ENCODE measurements at places on chromosomes 13 and 19. TPM values are rescaled to one million over a fixed set of nuclear protein-coding genes. Genes with fewer than 3 reads are reported as not detected.
A peak's percentile ranks its signal among the peaks of the same experiment; 100 is the strongest.

The CASP14 gene
- not detected for total RNA-seq

DNA sequence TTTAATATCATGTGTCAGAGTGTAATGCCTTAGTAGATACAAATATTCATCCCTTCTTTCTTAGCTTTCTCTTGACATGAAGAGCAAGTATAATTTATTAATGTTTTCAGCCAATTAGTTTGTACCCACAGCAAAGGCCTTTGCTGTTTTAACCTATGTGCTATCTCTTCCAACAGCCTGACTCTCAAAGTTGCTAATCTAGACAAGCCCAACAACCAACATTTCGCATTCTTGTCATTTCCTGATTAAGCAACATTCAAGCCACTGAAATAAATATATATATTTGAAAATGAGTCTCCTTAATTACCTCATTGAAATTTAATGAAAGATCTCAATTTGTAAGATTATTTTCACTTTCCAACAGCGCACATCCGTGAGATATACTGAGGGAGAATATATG, 18.5 kb downstream of the EPSTI1 start:
- H3K27ac ChIP-seq = no peak overlapping the region
- no peak overlapping the region for H3K4me3 ChIP-seq
- H3K27me3 ChIP-seq = no peaks in the 10 kb centered on the region
- peaks cover 14% of the 10 kb centered on the region for H3K36me3 ChIP-seq
- peaks cover 9% of the 10 kb centered on the region for H3K4me1 ChIP-seq

DNA sequence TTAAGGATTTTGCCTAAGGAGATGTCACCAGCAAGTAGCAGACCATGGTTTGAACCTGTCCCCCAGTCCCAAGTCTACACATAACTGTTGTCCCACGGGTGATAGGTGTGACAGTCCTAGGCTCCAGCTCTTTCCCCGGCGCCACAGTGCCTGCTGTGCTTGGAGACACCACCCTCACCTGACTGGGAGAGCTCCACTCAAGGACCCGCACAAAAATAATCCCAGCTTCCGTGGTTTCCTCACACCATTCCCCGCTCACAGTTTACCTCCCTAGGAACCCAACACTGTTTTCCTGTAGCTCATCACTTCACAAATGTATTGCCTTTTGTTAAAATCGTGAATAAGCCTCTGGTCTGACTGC, 19.8 kb upstream of the RASA3 start:
- peaks cover 4% of the 10 kb centered on the region for H3K36me3 ChIP-seq
- peak overlapping the region; percentile 39 for H3K27ac ChIP-seq
- no peak overlapping the region for H3K4me3 ChIP-seq

DNA sequence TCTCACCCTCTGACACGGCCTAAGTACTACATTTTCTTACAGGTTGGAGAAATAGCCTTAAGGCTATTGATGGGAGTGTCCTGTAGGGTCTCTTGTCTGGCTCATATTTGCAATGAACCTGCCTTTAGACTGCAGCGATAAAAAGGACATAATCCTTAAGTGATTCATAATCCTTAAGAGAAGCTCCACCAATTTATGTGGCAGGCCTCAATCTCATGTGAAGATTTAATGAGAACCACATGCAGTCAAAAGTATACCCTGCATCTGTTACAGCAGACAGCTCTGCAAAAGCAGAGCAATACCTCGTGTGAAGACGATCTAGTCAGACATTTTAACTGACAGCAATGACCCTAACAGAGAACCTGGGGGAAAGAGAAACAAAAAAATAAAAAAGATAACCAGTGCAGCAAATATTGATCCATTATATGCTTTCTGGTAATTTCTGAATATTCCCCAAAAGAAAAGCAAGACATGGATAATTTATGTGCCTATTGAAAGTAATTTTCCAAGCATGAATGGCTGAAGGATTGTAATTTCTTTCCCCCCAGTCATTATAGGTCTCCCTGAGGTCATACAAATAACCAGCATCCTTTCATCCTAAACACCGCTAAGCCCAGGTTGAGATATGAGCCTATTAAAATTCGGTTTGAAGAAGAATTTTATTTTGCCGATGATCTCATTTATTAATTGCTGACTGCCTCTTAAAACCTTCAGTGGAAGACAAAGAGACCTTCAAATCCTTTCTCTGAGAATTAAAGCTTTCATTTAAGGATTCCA, 321.8 kb upstream of the NBEA start:
- H3K4me1 ChIP-seq = no peaks in the 10 kb centered on the region
- no peak for DNase-seq
- H3K36me3 ChIP-seq = no peaks in the 10 kb centered on the region
- no peak overlapping the region for H3K27ac ChIP-seq
- no peaks in the 10 kb centered on the region for H3K27me3 ChIP-seq
- H3K4me3 ChIP-seq = no peak overlapping the region

The DPY19L3 gene
- total RNA-seq = 16.4 TPM

The IGFL1 gene
- not detected for total RNA-seq

GRCh38 chr13:94859278-94859691, 146.9 kb upstream of the SOX21 start:
- H3K4me3 ChIP-seq = no peak overlapping the region
- peaks cover 3% of the 10 kb centered on the region for H3K27me3 ChIP-seq
- no peak for DNase-seq
- no peaks in the 10 kb centered on the region for H3K36me3 ChIP-seq

The KLK14 gene
- total RNA-seq = 0.31 TPM

DNA sequence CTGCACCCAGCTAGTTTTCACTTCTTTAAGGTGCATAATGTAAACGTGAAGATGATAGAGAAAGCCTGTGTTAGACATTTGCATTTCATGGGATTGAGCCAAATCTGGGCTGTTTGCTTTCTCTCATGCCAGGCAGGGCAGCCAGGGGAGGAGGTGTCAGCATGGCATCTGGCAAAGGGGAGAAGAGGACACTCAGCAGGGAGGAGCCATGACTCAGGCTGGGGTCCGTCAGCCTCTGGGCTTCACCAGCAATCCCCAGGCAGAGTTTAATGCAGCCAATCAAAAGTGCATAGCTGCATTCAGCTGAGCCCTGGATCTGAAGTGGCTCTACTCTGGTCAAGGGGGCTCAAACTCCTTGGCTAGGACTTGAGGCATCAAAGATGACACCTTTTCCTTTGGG, 23.5 kb downstream of the EBPL start:
- H3K27me3 ChIP-seq = no peaks in the 10 kb centered on the region
- peaks cover 7% of the 10 kb centered on the region for H3K4me1 ChIP-seq

GRCh38 chr19:11737964-11738745, 591 bp downstream of the ZNF823 start:
- peaks cover 22% of the 10 kb centered on the region for H3K4me1 ChIP-seq
- no peaks in the 10 kb centered on the region for H3K27me3 ChIP-seq
- peak; percentile 47 for DNase-seq
- peak overlapping the region; percentile 99 for H3K4me3 ChIP-seq

The SIGLEC7 gene
- not detected for total RNA-seq

The KCNN1 gene
- total RNA-seq = 0.34 TPM

GRCh38 chr19:35767288-35768081, 7.9 kb upstream of the ARHGAP33 start:
- H3K27me3 ChIP-seq = no peaks in the 10 kb centered on the region
- no peaks in the 10 kb centered on the region for H3K4me1 ChIP-seq
- H3K36me3 ChIP-seq = peaks cover 4% of the 10 kb centered on the region
- H3K4me3 ChIP-seq = no peak overlapping the region
- no peak for DNase-seq
- no peak overlapping the region for H3K27ac ChIP-seq

DNA sequence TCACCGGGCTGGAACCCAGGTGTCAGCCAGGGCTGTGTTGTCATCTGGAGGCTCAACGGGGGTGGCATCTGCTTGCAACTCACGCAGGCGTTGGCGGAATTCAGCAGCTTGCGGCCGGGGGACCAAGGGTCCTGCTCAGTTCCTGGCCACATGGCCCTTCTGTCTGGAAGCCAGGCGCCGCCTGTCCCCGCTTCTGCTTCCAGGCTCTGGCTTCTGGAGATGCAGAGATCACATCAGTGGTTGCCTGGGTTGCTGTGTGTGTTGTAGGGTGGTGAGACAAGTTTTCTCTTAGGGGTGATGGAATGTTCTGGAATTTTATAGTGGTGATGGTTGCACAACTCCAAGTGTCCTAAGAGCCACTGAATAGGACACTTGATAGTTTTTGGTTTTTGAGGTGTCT, 5.0 kb downstream of the ADAT3 start:
- H3K27ac ChIP-seq = no peak overlapping the region
- peaks cover 23% of the 10 kb centered on the region for H3K4me1 ChIP-seq
- no peaks in the 10 kb centered on the region for H3K27me3 ChIP-seq
- no peak overlapping the region for H3K4me3 ChIP-seq
- H3K36me3 ChIP-seq = peaks cover 12% of the 10 kb centered on the region

DNA sequence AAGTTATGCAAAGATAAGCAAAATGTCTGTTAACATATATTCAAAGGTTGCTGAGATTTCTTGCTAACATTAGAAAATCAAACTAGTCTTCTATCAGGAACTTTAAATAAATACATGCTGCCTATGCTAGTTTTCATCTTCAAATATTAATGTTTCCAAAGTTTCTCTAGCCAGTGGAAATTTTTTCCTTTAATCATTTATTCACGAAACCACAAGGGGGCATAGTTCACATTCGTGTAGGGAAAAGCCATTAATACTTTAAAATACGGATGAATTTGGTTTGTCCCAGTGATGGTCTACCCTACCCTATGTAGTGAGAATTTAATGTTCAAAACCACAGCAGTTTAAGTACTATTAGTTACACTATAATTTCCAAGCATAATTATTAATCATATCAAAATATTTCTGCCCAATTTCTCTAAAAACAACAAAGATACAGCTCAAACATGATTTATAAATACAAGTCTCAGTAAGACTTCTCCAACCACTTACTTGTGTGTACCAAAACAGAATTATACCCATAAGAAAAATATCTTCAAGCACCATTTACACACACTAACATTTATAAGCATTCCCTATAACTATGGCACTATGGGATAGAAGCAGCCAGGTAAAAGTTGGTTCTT, 16.2 kb downstream of the NUFIP1 start:
- H3K4me1 ChIP-seq = no peaks in the 10 kb centered on the region
- H3K27ac ChIP-seq = no peak overlapping the region
- no peak for DNase-seq
- H3K4me3 ChIP-seq = no peak overlapping the region
- H3K36me3 ChIP-seq = peaks cover 8% of the 10 kb centered on the region
- no peaks in the 10 kb centered on the region for H3K27me3 ChIP-seq

The ZNF283 gene
- 5.6 TPM for total RNA-seq

- no peaks in the 10 kb centered on the region for H3K27me3 ChIP-seq
- H3K36me3 ChIP-seq = no peaks in the 10 kb centered on the region
- no peak overlapping the region for H3K27ac ChIP-seq
- no peak for DNase-seq
- no peak overlapping the region for H3K4me3 ChIP-seq
These were observed 11.9 kb upstream of the SULT2B1 start for GRCh38 chr19:48540110-48540509.
